ENCODE measurements at places on chromosomes 2 and 18. TPM values are rescaled to one million over a fixed set of nuclear protein-coding genes. Genes with fewer than 3 reads are reported as not detected.

The GREB1 gene
- total RNA-seq = 10.4 TPM

GRCh38 chr18:30595942-30596341 lies 446.6 kb downstream of the DSC3 start:
- no peaks in the 10 kb centered on the region for H3K4me1 ChIP-seq
- no peak overlapping the region for H3K27ac ChIP-seq
- no peak overlapping the region for H3K4me3 ChIP-seq
- H3K27me3 ChIP-seq = no peaks in the 10 kb centered on the region

The GULP1 gene
- 24.7 TPM for total RNA-seq

DNA sequence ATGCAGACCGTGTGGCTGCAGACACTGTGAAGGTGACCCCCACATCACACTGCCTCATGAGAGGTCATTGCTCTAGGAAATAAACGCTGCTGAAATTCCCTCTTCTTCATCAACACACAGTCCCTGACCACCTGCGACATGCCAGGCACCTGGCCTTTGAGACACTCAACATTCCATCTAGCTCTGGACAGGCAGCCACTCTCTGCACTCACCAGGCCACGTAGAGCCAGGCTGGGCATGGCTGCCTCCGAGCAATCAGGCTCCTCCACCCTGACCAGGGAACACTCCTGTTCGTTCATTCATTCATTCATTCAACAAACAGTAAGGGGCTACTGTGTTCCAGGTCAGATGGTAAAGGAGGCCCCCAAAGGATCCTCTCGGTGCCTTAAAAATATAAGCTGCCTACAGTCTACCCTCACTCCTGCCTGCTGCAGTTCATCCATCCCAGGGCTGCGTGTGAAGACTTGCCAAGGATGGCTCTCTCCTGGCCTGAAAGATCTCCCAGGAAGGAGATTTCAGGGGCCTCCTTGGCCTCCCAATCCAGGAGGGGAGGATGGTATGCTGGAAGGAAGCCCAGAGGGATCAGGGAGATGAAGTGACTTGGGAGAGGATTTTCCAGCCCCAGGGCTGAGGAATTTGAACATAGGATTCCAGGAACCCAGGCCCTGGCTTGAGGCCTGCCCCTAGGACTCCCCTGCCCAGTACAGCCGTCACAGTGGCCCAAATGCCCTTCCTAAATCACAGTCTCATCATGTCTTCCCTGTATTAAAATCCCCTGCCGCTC lies 66.7 kb downstream of the TNS1 start:
- H3K27me3 ChIP-seq = no peaks in the 10 kb centered on the region
- H3K4me1 ChIP-seq = peaks cover 99% of the 10 kb centered on the region
- no peak overlapping the region for H3K4me3 ChIP-seq
- H3K27ac ChIP-seq = peak overlapping the region; percentile 69
- DNase-seq = no peak

The STARD6 gene
- not detected for total RNA-seq

The SAG gene
- total RNA-seq = not detected

Data from body of pancreas (tissue), 4 donors.